Smooth muscle cell of the pulmonary artery (primary cell): ENCODE measurements at places on chromosomes 7 and 10. TPM values are rescaled to one million over a fixed set of nuclear protein-coding genes. Genes with fewer than 3 reads are reported as not detected.

Gene ATP5F1C
- 117 and 155 TPM in 2 replicates for total RNA-seq

Gene SUFU
- 7.5 and 7.6 TPM in 2 replicates for total RNA-seq

Gene LAMB4
- total RNA-seq, result 0.07 and 0.30 TPM in 2 replicates

Gene PDE6C
- total RNA-seq, result not detected in 2 replicates

Gene OTUD1
- 5.9 and 7.9 TPM in 2 replicates for total RNA-seq

Gene GBF1
- 50.8 and 56.1 TPM in 2 replicates for total RNA-seq

Gene AKR1D1
- total RNA-seq, result 0.07 TPM in 1 of 2 replicates, not detected in the other

Gene ZNF804B
- not detected in 2 replicates for total RNA-seq

Gene MRM2
- total RNA-seq, result 13.0 and 13.5 TPM in 2 replicates

Gene INHBA
- 67.4 and 92.3 TPM in 2 replicates for total RNA-seq

Gene GNGT1
- total RNA-seq, result not detected in 2 replicates

Gene NODAL
- total RNA-seq, result not detected in 2 replicates
